ENCODE measurements at places on chromosomes 5 and 9.

- DNase-seq: no peak
Observed at GRCh38 chr5:173782671-173783101, 105.5 kb upstream of the CPEB4 start.

- peak; percentile 54 for DNase-seq
Observed at GRCh38 chr9:5437254-5438216, at the start of gene PLGRKT. TSS of gene PLGRKT (minus strand) at chr9:5437925. CDS start at chr9:5431977, 5,948 bp downstream.

GRCh38 chr9:18673179-18673578 lies 199.2 kb downstream of the ADAMTSL1 start:
- no peak for DNase-seq

- no peak for DNase-seq
Observed at GRCh38 chr5:17252543-17252942, 35.1 kb downstream of the BASP1 start.

GRCh38 chr9:121498487-121499176 lies 1.0 kb downstream of the GGTA1 start:
- DNase-seq: no peak
